ENCODE measurements at places on chromosomes 2 and 18.

DNA sequence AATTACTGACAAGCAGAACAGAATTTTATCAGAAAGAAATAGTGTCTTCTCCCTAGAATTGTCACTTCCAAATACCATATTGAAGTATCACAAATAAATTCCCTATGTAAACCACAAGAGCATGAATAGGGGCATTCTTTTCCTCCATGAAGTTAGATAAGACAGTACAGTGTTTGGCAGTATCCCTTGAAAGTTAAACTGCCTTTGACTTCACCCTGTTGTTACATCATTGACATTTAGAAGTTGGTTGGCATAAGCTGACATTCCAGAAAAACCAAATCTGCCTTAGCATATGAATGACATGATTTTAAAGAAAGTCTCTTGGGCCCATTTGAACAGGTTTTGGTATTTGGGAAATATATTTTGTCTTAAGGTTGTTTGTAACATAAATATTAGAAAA is 50.2 kb upstream of the OSR1 start:
- no peak for DNase-seq

DNA sequence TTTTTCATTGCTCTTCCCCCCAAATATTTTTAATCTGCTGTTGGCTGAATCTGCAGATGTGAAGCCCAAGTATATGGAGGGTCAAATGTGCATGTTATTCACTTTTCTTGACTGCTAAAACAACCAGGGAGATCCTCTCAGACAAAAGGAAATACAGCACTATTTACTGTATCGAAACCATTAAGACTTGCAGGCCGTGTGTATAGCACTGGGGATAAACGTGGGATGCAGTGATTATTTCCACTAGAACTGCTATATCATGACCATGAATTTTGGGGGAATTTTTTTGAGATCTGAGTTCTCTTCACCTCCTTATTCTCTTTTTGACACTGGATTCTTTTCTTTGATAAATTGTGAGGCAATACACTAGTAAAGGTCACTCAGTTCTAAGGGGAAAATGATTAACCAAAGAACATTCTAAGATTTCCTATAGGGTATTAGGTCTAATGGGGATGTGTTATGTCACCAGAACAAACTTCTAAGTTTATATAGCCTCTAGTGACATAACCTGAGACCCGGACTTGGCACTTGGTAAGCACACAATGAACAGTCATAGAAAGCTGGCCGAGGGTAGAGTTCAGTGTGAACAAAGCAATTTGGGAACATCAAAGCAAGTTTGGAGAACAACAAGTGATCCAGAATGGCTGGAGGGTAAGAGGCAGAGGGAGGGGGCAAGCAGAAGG is 14.9 kb upstream of the UGT1A1 start:
- DNase-seq = no peak

DNA sequence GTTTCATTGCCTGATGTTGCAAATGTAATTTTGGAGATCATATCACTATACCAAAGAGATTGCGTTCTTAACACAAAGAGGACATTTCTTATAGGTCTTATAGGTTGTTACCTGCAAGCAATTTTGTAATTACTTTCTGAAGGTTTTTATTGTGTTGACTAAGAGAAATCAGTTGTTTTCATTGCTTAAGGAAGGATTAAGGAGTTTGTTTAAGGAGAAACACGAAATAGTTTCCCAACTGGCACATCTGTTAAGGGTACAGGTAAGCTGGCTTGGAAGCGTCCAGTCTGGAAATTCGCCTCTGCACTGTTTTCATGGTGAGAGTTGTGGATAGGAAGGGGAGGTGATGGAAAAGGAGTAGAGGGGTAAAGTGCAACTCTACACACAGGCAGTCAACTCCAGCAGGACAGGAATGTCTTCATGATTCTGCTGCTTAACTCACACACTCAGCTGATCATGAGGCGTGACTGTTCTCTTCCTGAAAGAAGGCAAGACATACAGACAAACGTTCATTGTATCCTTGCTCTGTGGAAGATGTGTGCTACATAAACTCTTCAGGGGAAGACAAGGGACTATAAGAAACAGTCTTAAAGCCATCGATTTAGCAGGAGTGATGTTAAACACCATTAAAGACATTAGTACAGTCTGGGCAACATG is 61.4 kb upstream of the ACSL3 start:
- DNase-seq = no peak

DNA sequence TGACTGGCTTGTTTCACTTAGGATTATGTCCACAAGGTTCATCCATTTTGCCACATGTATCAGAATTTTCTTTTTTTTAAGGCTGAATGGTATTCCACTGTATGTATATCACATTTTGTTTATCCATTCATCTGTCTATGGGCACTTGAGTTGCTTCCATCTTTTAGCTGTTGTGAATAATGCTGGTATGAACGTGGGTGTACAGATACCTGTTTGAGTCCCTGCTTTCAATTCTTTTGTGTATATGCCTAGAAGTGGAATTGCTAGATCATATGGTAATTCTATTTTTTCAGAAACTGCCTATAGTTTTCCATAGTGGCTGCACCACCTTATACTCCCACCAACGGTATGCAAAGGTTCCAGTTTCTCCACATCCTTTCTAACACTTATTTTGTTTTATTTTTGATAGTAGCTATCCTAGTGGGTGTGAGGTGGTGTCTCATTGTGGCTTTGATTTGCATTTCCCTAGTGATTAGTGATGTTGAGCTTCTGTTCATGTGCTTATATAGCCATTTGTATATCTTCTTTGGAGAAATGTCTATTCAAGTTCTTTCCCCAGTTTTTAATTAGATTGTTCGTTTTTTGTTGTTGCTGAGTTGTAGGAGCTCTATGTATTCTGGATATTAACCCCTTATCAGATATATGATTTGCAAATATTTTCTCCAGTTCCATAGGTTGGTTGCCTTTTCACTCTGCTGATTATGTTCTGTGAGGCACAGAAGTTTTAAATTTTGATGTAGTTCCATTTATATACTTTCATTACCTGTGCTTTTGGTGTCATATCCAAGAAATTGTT is 40.7 kb downstream of the TTC39C start:
- DNase-seq = no peak

DNA sequence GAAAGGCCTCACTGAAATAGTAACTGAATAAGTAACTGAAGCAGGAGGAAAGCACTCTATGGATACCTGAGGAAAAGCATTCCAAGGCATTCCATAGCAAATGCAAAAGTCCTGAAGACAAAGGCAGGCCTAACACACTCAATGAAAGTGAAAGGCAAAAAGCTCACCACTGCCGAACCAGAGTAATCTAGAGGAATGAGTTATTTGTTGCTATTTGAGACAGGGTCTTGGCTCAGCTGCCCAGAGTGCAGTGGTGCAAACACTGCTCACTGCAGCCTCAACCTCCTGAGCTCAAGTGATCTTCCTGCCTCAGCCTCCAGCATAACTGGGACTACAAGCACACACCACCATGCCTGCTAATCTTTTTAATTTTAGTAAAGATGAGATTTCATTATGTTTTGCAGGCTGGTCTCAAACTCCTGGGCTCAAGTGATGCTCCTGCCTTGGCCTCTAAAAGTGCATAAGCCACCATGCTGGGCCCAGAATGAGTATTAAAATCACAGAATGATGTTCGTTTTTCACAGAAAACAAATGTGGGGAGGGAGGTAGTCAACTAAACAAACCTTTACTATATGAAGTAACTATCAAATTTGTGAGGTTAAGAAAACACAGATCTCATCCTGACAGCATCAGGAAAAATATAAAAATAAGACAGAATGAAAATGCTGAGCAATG is 17.9 kb downstream of the PIAS2 start:
- DNase-seq = no peak

GRCh38 chr2:18987592-18988073 is 370.8 kb downstream of the OSR1 start:
- DNase-seq = no peak

- DNase-seq = no peak
Measured at GRCh38 chr18:27797484-27797883, 379.4 kb downstream of the CDH2 start.

- no peak for DNase-seq
Measured at GRCh38 chr2:46831051-46831868, 84.3 kb downstream of the MCFD2 start.

DNA sequence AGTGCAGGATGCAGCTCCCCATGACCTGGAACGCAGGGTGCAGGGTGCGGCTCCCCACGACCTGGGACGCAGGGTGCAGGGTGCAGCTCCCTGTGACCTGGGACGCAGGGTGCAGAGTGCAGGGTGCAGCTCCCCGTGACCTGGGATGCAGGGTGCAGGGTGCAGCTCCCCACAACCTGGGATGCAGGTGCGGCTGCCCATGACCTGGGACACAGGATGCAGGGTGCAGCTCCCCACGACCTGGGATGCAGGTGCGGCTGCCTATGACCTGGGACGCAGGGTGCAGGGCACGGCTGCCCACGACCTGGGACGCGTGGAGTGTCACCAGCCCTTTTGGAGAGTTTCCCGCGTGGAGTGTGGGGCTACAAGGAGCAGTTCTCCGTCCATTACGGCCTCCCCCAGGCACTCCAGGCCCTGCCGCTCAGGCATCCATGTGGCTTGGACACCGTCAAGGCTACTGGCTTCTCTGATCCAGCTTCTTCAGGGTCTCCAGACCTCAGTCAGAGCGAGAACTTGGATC is 38.7 kb downstream of the PXDN start:
- DNase-seq = no peak

- DNase-seq = no peak
Measured at GRCh38 chr18:56739731-56740130, 88.6 kb downstream of the WDR7 start.

GRCh38 chr2:108534584-108535356 is 500 bp downstream of the LIMS1 start:
- no peak for DNase-seq

- DNase-seq = no peak
Measured at GRCh38 chr2:11743366-11743765, 3.1 kb upstream of the LPIN1 start.

DNA sequence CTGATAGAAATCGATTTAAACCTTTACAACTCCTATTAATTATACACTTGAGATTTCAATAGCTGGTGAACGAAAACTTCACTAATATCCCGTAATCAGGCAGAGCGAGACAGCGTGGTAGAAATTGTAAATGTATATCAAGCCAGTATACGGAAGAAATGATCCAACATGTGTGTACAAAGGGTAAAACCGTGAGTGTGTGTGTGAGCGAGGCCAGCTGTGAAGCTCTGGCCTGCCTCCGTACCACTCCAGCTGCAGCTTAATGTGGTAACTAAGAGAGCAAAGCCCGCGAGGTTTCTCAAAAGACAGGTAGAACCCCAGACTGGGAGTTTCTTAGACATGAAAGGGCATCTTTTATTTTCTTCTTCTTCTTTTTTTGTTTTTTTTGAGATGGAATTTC is 52.3 kb upstream of the ZNF516 start:
- no peak for DNase-seq

- DNase-seq = no peak
Measured at GRCh38 chr2:173502296-173502695, 147.6 kb downstream of the CDCA7 start.

DNA sequence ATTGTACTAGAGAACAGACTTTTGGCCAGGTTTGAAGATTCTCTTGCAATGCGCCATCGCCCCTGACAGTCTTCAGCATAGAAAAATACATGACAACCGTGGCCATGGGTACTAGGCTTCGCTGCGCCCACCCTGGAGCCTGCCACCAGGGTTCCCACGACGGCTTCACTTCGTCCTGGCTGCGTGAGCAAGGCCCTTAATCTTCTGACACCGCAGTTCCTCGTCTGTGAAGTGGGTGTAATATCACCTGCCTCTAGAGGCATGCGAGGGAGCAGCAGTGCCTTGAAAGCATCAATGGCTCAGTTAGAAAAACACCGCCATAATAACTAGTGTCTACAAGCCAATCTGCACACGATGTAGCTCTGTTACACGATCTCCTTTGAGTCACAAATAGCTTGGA is 175.2 kb upstream of the HS6ST1 start:
- no peak for DNase-seq

- no peak for DNase-seq
Measured at GRCh38 chr2:28437918-28438317, 45.3 kb downstream of the FOSL2 start.

- DNase-seq = no peak
Measured at GRCh38 chr2:205370726-205371125, 311.6 kb upstream of the NRP2 start.
